Stimulated activated memory B cell treated with anti-CD40 and anti-IgM and Interleukin-4, amounts not matched to agents 10 μg/mL and 1 μg/mL and 100 μg/mL, for 72 hours (primary cell): ENCODE measurements at places on chromosomes 5 and 9.
A peak's percentile ranks its signal among the peaks of the same experiment; 100 is the strongest.

GRCh38 chr9:76451234-76451633 is 7.7 kb upstream of the GCNT1 start:
- ATAC-seq, result no peak
- peaks cover 3% of the 10 kb centered on the region for H3K4me1 ChIP-seq
- no peak overlapping the region for H3K27ac ChIP-seq
- H3K27me3 ChIP-seq, result no peaks in the 10 kb centered on the region
- H3K36me3 ChIP-seq, result no peaks in the 10 kb centered on the region

- ATAC-seq, result no peak
- peak overlapping the region; percentile 52 for H3K4me3 ChIP-seq
- H3K4me1 ChIP-seq, result peaks cover 43% of the 10 kb centered on the region
- peaks cover 77% of the 10 kb centered on the region for H3K27me3 ChIP-seq
- H3K36me3 ChIP-seq, result peaks cover 54% of the 10 kb centered on the region
These were observed 33.3 kb downstream of the EXOC3 start for GRCh38 chr5:476102-476813.

GRCh38 chr9:100619665-100620064 is 41.8 kb downstream of the CAVIN4 start:
- peaks cover 5% of the 10 kb centered on the region for H3K36me3 ChIP-seq

GRCh38 chr9:4386819-4387218 is 87.0 kb upstream of the GLIS3 start:
- no peaks in the 10 kb centered on the region for H3K36me3 ChIP-seq
- H3K27me3 ChIP-seq, result no peaks in the 10 kb centered on the region
- H3K4me3 ChIP-seq, result no peak overlapping the region
- no peak overlapping the region for H3K27ac ChIP-seq
- no peaks in the 10 kb centered on the region for H3K4me1 ChIP-seq
- no peak for ATAC-seq

DNA sequence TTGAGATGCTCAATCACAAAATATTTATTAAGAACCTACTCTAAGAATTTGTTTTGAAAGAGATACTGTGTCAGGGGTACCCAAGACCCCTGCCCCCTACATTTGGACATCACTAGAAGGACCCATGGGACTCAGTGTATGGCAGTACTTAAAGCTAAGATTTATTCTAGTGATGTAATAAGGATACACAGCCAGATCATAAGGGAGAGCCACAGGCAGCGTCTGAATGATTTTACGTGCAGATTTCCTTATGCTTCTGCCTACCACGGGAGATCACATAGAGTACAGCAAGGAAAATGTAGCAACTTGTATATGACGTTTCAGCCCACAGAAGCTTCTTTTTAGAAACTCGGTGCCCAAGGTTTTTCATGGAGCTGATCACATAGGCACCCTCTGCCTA is 172.9 kb downstream of the DEPDC1B start:
- no peak overlapping the region for H3K4me3 ChIP-seq
- H3K36me3 ChIP-seq, result no peaks in the 10 kb centered on the region
- H3K4me1 ChIP-seq, result no peaks in the 10 kb centered on the region
- ATAC-seq, result no peak
- H3K27ac ChIP-seq, result no peak overlapping the region
- no peaks in the 10 kb centered on the region for H3K27me3 ChIP-seq

DNA sequence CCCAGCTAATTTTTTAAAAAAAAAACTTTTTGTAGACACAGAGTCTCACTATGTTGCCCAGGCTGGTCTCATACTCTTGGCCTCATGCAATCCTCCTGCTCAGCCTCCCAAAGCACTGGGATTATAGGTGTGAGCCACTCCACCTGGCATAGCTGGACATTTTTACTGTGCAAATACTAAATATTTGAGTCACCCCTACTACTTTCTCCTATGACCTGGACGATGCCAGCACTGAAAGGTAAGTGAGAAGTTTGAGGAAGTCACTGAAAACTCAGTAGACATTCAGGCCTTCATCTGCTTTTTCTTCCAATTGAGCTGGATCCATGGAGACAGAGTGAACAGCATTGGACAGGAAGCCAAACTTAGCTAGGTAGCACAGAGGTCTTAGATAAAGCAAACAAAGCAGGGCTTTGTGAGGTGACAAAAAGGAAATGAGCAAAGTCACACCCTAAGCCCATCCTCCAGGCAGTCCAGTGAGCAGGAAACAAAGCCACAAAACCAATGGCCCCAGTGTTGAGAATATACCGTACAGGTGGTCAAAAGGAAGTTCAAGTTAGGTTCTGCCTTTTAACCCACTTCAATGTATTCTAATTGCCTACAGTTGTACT is 192.6 kb upstream of the RASA1 start:
- H3K27me3 ChIP-seq, result no peaks in the 10 kb centered on the region
- peak; percentile 92 for ATAC-seq

- ATAC-seq, result no peak
- H3K27ac ChIP-seq, result no peak overlapping the region
- H3K36me3 ChIP-seq, result no peaks in the 10 kb centered on the region
- no peaks in the 10 kb centered on the region for H3K27me3 ChIP-seq
- no peak overlapping the region for H3K4me3 ChIP-seq
These were observed 98.7 kb upstream of the SLC28A3 start for GRCh38 chr9:84439250-84439649.

- no peaks in the 10 kb centered on the region for H3K4me1 ChIP-seq
- ATAC-seq, result no peak
- H3K4me3 ChIP-seq, result no peak overlapping the region
- no peaks in the 10 kb centered on the region for H3K27me3 ChIP-seq
- no peaks in the 10 kb centered on the region for H3K36me3 ChIP-seq
These were observed 125.2 kb downstream of the EDIL3 start for GRCh38 chr5:84259283-84260045.

DNA sequence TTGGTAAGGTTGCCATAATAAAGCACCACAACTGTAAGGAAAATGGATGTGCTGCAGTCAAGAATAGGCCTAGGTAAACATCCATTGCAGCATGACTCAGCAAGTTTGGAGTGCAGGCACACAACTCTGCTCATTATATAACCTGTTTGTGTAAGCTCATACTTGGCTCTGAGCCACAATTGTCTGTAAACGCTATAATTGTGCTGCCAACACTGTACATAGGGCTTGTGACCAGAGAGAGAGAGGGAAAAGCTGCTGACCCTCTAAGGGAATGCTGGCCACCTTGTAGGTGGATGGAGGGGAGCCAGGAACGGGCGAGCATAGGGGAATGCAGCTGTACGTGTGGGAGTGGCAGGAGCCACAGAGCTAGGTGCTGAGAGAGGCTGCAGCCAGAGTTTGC is 2186.5 kb upstream of the ACO1 start:
- no peaks in the 10 kb centered on the region for H3K27me3 ChIP-seq
- H3K4me1 ChIP-seq, result no peaks in the 10 kb centered on the region
- ATAC-seq, result no peak
- no peak overlapping the region for H3K4me3 ChIP-seq
- H3K27ac ChIP-seq, result no peak overlapping the region

DNA sequence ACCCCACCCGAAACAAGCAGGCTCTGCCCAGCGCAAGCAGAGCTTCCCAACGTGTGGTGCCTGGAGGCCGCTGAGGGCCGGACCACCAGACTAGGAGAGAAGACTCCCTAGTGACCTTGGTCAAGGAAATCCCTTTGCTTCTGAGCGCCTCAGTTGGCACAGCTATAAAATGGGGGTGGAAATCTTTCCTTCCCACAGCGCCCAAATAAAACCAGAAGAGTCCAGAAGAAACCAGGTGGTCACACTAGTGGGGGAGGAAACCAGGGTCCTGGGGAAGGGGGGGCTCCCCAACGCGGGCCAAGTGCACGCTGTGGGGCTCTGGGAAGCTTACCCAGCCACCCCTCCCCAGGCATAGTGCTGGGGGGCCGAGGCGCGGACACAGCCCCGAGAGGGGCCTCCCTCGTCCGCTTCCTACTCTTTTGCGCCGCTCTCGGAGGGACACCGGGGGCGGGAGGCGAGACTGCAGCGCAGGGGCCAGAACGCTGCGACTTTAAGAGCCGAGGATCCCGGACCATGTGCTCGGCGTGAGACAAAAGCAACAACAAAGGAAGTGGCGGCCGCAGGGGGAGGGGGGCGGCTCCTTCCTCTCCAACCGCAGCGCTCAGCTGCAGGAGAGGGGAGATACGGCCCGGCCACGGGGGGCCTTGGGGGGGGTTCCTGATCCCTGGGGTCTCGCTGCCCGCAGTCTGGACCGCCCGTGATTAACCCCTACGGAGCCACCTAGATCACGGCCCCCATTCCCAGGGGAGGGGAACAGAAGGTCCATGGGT is 885 bp downstream of the RNF44 start:
- peaks cover 2% of the 10 kb centered on the region for H3K36me3 ChIP-seq
- no peaks in the 10 kb centered on the region for H3K27me3 ChIP-seq
- peak overlapping the region; percentile 93 for H3K27ac ChIP-seq
- peak overlapping the region; percentile 91 for H3K4me3 ChIP-seq

DNA sequence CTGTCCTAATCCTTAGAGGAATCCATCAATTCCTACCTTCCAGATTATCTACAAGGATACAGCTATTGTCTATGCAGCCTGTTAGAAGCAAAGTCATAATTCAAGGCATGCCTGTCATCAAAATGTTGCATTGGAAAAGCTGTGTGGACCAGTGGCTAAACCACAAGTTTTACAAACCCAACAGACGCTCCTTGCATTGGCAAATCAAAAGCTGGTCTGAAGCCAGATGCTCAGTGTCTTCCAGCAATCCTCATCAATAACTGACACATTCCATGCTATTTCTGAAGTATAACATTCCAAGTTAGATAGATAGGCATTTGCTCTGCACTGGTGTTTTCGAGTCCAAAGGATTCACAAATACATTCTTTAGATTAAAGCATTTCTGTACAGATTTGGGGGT is 213.6 kb downstream of the EBF1 start:
- H3K36me3 ChIP-seq, result peaks cover 6% of the 10 kb centered on the region
- peak overlapping the region; percentile 84 for H3K27ac ChIP-seq
- H3K4me1 ChIP-seq, result peaks cover 72% of the 10 kb centered on the region
- no peak for ATAC-seq
- H3K4me3 ChIP-seq, result no peak overlapping the region
- H3K27me3 ChIP-seq, result no peaks in the 10 kb centered on the region

DNA sequence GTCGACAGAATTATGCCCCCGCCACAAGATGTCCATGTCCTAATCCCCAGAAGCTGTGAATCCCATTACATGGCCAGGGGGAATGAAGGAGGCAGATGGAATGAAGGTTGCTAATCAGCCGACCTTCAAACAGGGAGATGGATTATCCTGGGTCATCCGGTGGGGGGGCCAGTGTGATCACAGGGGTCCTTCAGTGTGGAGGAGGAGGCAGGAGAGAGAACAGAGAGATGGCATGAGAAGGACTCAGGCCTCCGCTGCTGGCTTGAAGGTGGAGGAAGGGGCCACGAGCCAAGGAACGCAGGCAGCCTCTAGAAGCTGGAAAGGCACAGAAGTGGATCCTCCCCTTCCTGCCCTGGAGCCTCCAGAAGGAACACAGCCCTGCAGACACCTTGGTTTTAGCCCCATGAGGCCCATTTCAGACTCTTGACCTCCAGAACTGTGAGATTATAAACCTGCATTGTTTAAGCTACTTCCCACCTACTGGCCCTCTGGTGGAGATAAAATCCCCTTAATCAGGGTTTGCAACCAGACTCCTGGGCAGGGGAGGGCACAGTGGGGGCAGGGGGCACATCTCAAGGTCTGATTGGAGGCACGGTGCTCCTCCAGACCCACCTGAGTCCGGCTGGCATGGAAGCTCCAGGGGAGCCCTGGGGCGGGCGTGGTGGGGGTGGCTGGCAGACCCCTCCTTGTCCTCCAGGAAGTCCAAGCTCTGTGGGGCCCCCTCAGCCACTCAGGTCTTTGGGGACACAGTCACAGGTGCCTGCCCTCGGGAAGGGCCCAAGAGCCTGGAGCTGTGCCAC is 13.8 kb downstream of the PTGES2 start:
- H3K27me3 ChIP-seq, result no peaks in the 10 kb centered on the region
- ATAC-seq, result no peak
- H3K36me3 ChIP-seq, result peaks cover 28% of the 10 kb centered on the region
- H3K4me3 ChIP-seq, result no peak overlapping the region

DNA sequence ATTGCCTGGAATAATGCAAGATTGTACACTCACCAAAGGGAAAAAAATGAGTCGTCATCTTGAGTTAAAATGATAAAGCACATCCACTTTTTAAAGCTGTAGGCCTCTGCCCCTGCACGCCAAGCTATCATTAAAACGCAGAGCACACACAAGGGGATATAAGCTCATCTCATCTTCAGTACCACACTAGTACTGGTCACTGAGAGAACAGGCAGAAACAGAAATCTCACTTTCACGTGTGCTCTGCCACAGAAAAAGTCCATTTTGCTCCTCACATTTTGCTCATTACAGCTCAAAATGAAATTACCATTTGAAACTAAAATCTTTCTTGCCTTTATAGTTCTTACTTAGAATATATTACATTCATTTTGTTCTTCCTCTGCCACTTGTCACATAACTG is 99.2 kb upstream of the SLC30A5 start:
- H3K4me1 ChIP-seq, result no peaks in the 10 kb centered on the region
- no peak overlapping the region for H3K4me3 ChIP-seq
- peaks cover 36% of the 10 kb centered on the region for H3K27me3 ChIP-seq
- peak; percentile 12 for ATAC-seq
- no peaks in the 10 kb centered on the region for H3K36me3 ChIP-seq
- H3K27ac ChIP-seq, result no peak overlapping the region

- H3K4me3 ChIP-seq, result no peak overlapping the region
- no peaks in the 10 kb centered on the region for H3K4me1 ChIP-seq
- H3K27ac ChIP-seq, result no peak overlapping the region
- no peak for ATAC-seq
These were observed 9.0 kb downstream of the FOXB2 start for GRCh38 chr9:77028478-77028877.

GRCh38 chr5:998246-999031 is 10.2 kb upstream of the NKD2 start:
- no peaks in the 10 kb centered on the region for H3K4me1 ChIP-seq
- ATAC-seq, result no peak
- H3K36me3 ChIP-seq, result no peaks in the 10 kb centered on the region
- H3K27ac ChIP-seq, result no peak overlapping the region
- H3K4me3 ChIP-seq, result no peak overlapping the region
- peaks cover 87% of the 10 kb centered on the region for H3K27me3 ChIP-seq

- no peak overlapping the region for H3K4me3 ChIP-seq
- H3K36me3 ChIP-seq, result peaks cover 7% of the 10 kb centered on the region
- H3K27ac ChIP-seq, result peak overlapping the region; percentile 97
- H3K4me1 ChIP-seq, result peaks cover 47% of the 10 kb centered on the region
- no peaks in the 10 kb centered on the region for H3K27me3 ChIP-seq
These were observed 2.1 kb upstream of the PSIP1 start for GRCh38 chr9:15512889-15513288.

- ATAC-seq, result no peak
- H3K27me3 ChIP-seq, result no peaks in the 10 kb centered on the region
- H3K27ac ChIP-seq, result no peak overlapping the region
These were observed 35.0 kb downstream of the TMOD1 start for GRCh38 chr9:97536480-97536879.

GRCh38 chr5:150510460-150511263 is 2.7 kb downstream of the NDST1 start:
- peaks cover 16% of the 10 kb centered on the region for H3K4me1 ChIP-seq
- H3K36me3 ChIP-seq, result no peaks in the 10 kb centered on the region
- no peak for ATAC-seq
- no peak overlapping the region for H3K4me3 ChIP-seq

- no peak for ATAC-seq
- no peak overlapping the region for H3K4me3 ChIP-seq
- no peaks in the 10 kb centered on the region for H3K27me3 ChIP-seq
- no peak overlapping the region for H3K27ac ChIP-seq
These were observed 291.1 kb upstream of the TUT7 start for GRCh38 chr9:86645303-86645702.
